NCI-H1105 treated with DMSO at 0.1 percent for 48 hours (cell line): ENCODE measurements at places on chromosomes 5 and 9.

DNA sequence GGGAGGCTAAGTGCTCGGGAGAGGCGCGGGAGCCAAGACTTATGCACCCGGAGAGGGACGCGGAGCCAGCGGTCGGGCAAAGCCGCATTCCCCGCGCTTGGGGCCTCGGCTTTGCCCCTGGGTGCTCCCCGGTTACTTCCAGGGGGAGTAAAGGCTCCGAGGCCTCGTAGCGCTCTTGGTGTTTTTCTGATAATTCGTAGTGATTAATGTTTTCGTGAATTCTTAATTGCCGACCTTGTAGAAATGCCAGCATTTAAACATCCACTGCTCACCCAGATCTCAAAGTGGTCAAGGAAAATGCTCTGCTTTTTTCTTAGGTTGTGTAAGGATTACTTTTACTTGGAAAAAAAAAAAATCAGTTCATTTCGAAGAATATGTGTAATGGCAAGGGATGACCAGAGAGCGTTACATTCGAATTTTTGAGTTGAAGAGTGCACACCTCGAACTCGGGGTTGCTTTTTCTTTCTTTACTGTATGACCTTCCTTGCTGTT lies 654 bp upstream of the TUT7 start:
- no peak for DNase-seq

- DNase-seq = no peak
Measured at GRCh38 chr9:27496135-27496504, 28.0 kb upstream of the IFNK start.

DNA sequence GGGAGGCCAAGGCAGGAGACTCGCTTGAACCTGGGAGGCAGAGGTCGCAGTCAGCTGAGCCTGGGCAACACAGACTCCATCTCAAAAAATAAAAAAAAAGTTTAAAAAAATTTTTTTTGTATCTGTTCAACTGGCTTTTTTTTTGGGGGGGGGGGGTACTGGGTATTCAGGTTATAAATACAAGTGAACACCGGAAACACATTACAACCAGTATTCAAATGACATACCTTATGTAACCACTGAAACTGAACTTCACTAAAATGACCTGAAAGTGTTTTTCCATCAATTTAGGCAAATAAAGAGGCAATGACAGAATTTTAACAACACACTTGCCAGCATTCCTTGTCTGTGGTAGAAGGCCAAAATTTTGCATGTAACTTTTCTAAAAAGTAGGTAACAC lies 33.5 kb downstream of the STRBP start:
- DNase-seq = no peak

DNA sequence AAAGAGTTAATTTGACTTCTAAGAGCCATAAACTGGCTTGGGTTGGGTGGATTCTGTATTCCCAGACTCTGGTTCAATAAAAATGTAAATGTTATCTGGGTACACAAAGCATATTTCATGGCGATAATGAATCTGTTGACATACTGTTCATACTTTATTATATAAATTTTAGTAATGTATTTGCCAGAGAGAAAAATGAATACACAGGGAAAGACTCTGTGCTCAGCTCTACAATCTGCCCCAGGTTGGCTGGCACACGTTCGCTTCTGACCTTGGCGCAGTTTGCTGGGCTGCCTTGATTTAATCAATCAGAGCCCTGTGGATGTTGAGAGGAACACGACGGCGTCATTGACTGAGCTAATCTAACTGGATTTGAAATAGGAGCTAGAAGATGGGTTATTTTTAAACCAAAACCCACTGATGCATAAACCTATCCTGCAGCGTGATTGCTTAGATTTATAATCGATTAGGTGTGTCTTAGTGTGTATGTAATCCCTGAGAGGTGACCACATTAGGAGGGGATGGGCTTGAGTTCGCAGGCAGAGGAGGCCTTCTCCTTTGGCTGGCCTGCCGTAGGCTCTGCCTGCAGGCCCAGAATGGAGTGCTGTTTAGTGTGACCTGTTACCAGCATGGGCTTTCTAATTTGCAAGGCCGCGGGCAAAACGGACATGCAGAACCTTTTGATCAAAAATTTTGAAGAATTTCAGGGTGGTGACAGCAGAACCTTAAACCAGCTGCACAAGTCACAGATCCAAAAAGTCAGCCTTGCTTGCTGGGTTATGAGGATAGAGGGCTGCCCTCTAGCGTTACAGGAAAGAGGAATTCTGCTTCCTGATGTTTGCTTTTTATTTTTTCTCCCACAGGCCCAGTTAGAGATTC lies 3.9 kb upstream of the ADCY2 start:
- DNase-seq = peak; percentile 44

DNA sequence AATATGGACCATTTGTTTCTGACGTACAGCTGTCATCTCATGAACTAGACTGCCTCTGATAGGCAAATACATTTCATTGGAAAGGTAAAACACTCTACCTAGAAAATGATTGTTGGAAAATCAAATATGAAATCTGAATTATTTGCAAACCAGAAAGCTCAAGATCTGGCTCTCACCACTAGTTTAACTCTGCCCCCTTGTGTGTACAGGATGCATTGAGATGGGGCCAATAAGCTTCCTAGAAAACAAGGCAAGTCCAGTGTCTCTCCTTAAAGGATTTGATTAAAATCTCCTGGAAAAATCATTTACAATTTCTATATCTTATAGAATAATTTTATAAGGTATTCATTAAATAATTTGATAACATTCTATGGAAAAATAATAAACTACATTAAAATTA lies 311.9 kb upstream of the ANKH start:
- DNase-seq = no peak

DNA sequence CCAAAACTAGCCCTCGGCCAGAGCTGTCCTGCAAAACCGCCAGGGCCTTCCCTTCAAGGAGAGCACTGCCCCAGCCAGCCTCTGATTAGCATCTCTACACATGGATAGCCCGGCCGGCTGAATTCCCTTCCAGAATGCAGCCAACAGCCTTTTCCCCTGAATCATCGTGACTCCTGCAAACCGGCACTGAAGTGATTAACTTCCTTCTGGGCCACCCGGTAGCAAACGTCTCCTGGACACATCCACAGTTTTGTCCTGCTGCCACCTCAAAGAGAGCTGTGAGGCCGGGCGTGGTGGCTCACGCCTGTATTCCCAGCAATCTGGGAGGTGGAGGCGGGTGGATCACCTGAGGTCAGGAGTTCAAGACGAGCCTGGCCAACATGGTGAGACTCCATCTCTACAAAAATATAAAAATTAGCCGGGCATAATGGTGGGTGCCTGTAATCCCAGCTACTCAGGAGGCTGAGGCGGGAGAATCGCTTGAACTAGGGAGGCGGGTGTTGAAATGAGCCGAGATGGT lies 21.1 kb upstream of the EEIG1 start:
- no peak for DNase-seq

- DNase-seq = no peak
Measured at GRCh38 chr5:133319905-133320520, 268.2 kb downstream of the HSPA4 start.

DNA sequence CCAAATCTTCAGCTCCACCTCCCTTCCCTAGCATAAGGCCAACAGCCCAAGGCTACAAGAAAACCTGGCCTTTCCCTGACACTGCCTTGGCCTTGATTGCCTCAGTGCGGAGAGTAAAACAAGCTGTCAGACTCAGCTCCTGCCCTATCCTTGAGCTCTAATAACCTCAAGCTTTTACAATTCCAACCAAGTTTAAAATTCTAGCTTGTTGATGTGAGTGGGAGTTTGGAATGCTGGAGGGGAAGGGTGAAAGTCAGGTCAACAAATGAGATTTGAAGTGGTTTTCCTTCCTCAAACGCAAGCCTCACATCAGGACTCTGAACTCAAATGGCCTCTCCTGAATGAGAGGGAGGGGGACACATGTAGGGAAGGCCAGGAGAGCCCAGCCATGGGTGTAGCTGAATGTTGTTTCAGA lies 197.0 kb upstream of the VLDLR start:
- DNase-seq = no peak

DNA sequence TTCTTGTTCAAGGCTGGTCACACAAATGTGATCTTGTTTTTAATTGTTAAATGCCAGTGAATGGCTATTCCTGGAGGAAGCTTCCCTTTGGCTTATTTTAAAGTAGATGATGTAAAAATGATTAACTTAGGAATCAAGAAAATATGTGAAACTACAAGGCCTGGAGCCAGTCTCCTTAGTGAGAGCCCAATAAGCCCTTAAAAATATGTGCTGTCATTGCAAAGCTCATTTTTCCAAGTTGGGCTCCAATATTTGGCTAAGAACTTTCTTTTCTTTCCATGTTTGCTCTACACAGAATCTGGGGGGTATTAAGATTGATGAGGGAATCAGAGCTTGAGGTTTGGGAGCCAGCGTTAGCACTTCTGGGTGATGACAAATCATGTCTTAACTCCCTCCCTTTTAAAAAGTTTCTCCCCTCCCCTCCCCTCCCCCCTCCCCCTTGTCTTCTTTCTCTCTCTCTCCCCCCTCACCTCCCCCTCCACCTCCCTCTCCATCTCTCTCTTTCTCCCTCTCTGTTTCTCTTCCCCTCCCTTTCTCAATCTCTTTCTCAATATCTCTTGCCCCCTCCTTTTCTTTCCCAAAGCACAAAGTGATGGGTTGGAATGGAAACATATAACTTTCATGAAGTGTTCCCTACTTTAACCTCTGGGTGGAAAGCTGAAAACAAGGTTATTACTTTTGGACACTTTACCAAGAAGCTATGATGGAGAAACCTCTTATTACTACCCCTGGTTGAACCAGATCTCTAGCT lies 86.0 kb downstream of the FBXL7 start:
- DNase-seq = no peak

DNA sequence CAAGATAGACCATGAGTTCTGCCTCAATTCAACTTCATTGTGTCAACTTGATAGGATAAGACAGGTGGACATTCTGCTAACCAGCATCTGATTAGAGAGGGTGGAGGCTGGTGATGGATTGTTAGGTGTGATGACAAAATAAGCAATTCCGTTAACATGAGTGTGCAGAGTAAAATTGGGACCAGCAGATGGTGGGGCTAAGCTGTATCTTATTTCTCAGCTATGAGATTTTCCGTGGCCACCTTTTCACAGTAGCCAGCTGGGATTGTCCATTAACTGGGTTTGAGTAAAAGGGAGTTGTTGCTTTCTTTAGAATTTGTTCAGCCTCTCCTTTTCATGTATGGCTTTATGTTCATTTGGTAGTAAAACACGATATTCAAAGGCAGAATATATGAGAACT lies 28.8 kb upstream of the TAL2 start:
- no peak for DNase-seq

DNA sequence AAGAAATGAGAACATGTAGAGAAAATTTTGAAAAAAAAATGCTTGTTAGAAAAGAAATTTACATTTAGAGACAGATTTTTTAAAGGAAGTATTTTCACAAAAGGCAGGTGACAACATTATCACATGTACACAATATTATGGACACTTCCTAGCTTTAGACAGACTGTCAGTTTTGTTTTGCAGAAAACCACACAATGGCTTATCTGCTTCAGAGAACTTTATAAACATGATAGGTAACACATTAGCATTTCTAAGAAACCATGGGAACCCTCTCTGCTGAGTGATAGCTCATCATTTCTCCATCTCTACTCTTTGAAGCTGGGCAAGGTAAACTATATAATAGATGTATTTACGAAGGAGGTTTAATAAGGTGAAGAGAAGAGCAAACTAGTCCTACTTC lies 25.6 kb downstream of the POU5F2 start:
- no peak for DNase-seq

DNA sequence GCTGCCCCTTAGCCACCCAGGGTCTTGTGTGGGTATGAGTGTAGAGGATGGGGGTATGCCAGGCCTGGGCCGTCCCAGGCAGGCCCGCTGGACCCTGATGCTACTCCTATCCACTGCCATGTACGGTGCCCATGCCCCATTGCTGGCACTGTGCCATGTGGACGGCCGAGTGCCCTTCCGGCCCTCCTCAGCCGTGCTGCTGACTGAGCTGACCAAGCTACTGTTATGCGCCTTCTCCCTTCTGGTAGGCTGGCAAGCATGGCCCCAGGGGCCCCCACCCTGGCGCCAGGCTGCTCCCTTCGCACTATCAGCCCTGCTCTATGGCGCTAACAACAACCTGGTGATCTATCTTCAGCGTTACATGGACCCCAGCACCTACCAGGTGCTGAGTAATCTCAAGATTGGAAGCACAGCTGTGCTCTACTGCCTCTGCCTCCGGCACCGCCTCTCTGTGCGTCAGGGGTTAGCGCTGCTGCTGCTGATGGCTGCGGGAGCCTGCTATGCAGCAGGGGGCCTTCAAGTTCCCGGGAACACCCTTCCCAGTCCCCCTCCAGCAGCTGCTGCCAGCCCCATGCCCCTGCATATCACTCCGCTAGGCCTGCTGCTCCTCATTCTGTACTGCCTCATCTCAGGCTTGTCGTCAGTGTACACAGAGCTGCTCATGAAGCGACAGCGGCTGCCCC lies 2.6 kb downstream of the SLC35A4 start:
- no peak for DNase-seq

DNA sequence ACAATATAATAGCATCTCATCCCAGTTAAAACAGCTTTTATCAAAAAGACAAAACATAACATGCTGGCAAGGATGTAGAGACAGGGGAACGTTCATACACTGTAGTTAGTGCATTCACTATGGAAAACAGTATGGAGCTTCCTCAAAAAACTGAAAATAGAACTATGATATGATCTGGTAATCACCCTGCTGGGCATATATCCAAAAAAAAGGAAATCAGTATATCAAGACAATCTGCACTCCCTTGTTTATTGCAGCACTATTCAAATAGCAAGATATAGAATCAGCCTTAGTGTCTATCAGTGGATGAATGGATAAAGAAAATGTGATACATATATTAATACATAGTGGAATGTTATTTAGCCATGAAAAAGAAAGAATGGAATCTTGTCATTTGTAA lies 88.5 kb downstream of the PBX3 start:
- DNase-seq = no peak

DNA sequence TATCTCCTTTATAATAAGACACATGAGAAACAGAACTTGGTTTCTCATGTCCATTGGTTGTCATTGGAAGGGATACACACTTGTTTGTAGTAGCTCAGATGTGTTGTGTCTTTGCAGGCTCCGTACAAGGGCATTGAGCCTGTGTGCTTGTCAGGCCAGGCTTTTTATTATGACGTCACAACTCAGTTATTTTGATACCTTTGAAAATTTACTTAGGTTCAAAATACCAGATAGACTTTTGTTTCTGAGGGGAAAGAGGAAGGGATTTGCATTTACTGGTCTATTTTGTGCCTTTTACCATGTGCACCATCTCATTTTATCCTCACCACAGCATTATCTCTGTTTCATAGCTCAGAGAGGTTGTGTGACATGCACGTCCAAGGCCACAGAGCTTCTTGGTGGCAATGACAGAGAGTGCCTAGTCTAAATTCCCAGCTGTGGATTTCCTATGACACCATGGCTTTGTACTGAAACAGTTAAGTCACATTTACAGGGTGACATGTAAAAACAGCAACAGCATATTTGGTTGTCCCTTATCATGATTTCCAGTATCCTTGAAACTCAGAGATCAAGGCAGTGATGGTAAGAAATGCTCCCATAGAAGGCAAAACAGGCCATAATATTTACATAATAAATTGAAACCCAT lies 268.7 kb downstream of the AOPEP start:
- DNase-seq = no peak

GRCh38 chr5:96381526-96381925 lies 51.5 kb downstream of the PCSK1 start:
- no peak for DNase-seq
